GM13977 (cell line): ENCODE measurements at places on chromosomes 12 and 14.
A peak's percentile ranks its signal among the peaks of the same experiment; 100 is the strongest.

DNA sequence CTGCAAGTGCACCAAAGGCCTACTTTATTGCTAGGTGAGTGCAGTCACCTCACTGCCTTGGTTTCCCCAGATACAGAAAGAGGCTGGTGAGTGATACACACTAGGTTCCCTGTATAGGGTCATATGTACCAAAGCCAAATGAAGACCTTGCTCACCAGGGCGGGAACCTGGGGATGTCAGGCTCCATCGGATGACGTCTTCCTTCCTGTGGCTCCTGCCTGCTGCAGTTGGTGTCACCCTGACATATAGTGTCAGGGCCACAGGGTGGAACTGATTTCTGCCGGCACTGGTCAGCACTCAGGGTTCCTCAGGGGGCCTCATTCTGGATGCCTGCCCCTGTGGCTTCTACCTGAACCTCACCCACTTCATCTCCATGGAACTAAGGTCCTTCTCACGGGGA, 43.1 kb downstream of the PLEKHG3 start:
- DNase-seq, result no peak

DNA sequence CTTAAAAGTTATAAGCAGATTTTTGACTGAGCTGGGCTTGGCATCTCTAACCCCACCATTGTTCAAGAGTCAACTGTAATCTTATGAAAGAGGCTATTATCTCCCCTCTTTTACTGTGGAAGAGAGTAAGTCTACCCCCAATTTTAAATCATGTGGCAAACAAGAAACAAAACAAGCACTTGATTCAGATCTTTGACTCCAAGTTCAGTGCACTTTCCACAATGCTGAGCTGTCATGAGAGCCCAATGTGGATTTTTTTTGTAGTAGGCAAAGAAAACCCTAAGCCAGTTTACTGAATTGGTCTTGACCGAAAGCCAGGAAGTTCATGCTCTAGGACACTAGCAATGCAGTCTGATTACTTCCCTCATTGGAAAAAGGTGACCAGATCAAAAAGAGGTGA, 306.2 kb downstream of the GALC start:
- no peak for DNase-seq

DNA sequence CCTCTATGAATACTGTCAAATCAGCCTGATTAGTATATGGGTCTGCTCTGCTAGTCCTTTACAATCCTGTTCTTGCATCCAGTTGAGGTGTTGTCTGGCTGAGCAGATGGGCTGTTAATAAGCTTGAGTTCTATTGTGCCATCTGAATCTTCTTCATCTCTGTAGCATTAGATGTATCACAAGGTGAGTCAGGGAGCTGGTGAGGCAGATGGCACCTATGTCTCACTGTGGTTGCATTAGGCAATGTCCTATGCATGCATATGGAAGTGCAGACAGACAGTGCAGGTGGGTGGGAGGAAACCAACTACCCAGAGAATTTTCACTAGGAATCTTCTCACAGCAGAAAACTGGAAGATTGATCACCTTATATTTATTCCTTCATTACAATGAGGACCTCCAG, 165.7 kb upstream of the STXBP6 start:
- no peak for DNase-seq

DNA sequence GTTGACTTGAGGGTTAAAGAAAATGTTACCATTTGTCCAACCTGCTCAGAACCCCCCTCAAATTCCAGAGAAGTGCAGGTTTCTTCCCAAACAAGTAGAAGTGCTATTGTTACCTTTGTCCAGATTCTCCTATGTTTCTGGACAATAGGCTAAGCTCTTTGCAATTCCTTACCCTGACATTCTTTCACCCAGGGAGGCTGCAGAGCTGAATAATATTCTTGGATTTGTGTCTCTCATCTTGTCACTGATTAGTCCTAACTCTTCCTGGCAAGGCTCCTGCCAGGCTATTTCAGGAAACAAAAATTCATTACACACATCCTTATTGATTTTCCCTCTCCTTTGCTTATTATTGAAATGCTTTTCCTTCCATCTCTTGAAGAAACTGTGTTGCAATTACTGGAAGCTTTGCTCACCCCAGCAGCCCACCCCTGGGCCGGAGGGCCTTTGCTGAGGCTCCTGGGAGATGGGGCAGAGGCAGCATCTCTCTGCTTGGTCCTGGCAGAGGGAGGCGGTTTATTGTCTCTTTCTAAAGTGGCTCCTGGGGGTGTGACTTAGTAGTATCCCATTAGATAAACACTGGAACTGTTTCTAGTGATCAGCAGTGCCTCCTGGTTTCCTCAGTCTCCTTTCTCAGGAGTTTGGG, 207.5 kb upstream of the PELI2 start:
- DNase-seq, result no peak

DNA sequence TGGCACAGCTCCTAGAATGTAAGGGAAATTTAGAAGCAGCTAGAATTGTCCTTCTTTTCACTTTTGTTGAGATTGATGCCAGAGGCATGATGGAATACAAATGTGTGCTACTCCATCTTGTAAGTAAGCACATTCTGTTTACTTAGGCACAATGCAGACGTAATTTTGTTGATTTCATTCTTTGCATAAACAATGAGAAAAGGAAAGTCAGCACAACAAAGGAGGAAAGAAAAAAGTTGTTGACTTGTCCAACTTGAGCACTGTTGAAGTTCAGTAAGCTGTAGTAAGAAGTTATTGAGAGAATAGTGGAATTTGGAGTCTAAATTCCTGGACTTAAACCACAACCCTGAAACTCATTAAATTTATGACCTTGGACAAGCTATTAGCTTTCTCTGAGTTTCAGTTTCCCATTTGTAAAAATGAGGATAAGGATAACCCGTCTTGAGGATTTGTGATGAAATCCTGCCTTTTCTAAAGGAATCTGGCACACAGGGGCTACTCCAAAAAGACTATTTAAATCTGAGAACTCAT, 19.4 kb upstream of the CNTN1 start:
- DNase-seq, result no peak

- DNase-seq, result no peak
Measured at GRCh38 chr14:91906374-91906773, 39.0 kb upstream of the TC2N start.

DNA sequence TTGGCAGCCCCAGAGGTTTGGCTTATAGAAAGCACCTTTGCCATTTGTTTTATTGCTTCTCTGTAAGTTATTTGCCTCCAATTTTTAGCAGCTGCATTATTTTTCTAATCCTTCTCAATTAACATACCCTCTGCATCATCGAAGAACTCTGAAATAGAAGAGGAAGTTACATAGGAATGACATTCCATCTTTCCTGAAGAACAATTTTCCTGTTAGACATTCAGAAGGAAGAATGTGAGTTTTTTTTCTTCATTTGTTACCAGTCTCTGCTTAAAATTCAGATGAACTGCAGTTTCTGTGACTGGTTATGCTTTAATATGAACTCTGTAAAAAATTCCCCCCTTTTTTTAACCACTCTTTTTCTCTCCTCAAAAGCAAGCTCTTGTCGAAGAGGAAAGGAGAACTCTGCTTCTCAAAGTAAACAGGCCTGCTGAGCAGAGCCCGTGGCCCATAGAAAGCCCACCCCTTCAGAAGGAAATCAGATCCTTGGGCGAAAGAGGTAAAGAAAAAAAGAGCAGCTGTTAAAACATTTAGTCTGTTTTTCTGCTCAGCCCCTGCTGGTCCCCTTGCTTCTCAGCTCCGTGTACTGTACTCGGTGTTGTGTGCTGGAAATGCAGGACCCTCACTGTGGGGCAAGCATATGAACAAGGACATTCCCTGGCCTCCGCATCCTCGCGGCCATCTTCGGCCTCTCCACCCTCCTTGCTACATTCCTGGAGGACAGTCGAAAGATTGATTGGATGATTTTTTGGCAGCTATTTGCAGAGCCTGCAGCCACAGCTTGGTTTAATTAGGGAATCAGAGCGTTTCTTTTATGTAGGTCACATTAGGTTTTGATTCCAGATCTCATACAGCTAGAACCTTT, 164.4 kb upstream of the LRIG3 start:
- DNase-seq, result no peak

DNA sequence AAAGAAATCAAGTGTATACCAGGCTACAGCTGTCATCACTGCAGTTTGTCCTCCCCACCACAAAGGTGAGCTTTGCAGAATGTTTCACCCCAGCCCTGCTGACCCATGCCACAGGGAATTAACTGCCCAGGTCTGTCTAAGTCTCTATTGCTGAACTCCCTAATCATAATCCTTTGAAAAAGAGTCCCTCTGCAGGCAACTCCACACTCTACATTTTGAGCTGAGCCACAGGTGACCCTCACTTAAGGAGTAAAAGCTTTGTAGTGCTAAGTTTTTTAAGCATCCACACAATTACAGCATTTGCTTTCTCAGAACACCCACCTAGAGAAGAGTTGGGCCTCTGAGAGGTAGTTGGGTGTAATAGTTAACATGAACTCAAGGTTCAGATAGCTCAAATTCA, 90.0 kb downstream of the C12orf50 start:
- no peak for DNase-seq

DNA sequence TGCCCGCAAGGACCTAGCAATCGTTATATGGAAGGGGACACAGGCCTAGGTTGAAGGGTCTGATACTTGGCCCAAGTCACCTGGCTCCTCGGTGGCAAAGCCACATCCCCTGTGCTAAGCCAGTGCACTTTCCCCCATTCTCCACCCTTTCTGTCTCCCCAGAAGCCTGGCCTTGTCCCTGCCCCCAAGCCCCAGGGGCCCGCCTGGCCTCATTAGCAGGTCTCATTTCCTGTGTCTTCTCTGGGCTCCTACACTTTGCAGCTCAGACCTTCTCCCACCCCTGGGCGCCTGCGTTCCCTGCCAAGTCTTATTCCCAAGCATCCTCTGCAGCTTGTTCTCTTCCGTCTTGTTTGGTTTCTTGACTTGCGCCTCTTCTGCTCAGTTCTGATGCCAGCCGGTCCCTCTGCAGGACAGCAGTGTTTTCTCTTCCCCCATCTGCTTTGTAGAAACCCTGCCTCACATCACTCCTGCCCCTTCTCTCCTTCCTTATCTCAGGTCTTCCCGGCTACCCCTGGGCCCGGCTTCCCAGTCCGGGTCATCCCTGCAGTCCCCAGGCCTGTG, 66.7 kb downstream of the SLC24A4 start:
- no peak for DNase-seq

DNA sequence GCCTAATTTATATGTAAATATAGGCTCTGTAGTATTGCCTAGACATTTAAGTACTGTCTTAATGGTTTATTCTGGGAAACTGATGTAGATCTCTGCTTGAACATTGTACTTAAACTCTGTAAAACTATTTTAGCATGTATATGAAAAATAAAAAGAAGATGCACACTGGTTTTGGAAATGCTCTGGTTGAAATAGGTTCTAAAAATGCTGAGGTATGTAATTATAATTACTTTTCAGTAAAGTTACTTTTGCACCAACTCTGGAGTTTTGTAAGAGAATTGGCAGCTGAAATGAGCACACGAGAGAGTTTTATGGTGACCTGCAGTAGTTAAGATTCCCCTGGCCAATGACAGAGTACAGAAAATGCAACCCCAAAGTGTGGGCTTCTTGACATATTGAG, 353.9 kb downstream of the ATP23 start:
- no peak for DNase-seq

- DNase-seq, result peak; percentile 9
Measured at GRCh38 chr12:65536876-65537681, 258.6 kb downstream of the MSRB3 start.

GRCh38 chr12:65961190-65962035, 137.1 kb downstream of the HMGA2 start:
- DNase-seq, result no peak

- no peak for DNase-seq
Measured at GRCh38 chr12:15152456-15152855, 68.8 kb downstream of the RERG start.

DNA sequence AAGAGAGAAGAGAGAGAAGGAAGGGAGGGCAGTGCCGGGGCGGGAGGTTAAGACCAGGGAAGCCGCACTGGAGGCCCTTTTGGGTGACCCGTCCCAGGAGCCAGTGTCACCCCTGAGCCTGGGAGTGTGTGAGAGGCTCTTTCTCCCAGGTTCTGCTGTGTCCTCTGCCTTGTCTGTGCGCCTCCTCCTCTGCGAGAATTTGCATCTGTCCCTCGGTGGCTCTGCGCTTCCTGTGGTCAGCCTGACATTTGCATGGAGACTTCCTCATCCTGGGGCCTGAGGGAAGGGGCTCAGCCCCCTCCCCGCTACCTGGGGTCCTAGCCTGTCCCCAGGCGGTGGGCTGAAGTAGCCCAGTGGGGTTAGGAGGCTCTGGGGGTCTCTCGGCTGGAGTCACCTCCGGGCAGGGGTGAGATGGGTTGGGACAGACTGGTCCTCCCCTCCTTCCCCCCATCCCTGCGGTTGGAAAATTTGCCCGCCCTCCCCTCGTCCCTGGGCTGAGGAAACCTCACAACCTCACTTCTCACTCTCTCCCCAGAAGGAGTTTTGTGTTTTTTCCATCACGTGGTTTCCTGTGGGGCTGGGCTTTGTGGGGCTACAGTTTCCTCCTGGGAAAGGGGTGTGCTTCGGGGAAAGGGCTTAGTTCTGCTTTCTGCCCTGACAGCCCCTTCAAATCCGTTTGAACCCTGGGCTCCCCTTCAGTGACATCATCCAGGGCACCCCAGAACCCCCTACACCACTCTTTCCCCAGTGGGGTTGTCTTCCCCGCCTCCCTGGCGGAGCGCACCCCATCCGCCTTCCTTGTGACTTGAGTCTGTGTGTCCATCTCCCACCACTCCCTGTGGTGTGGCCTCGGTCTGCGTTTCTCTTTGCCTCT, 2.5 kb downstream of the PTPN6 start:
- peak; percentile 78 for DNase-seq

DNA sequence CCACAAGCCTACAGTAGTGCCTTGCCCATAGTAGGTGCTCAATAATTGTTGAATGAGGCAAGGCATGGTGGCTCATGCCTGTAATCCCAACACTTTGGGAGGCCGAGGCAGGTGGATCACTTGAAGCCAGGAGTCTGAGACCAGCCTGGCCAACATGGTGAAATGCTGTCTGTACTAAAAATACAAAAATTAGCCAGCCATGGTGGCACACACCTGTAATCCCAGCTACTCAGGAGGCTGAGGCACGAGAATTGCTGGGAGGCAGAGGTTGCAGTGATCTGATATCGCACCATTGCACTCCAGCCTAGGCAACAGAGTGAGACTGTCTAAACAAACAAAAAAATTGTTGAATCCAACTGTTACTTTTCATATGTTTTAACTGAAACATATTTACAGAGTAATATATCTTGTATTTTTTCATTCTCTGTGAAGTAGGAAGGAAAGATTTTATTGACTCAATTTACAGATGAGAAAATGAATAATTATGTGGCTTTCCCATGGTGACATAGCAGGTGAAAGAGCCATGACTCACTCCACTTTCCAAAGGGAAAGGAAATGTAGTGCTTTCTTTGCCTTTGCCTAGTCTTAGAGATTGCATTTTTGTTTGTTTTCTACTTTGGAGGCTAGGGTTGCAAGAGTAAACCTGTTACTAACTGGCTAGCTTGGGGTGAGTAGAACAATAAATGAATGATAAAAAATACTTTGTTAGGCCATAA, 95.4 kb upstream of the SLC38A4 start:
- no peak for DNase-seq

DNA sequence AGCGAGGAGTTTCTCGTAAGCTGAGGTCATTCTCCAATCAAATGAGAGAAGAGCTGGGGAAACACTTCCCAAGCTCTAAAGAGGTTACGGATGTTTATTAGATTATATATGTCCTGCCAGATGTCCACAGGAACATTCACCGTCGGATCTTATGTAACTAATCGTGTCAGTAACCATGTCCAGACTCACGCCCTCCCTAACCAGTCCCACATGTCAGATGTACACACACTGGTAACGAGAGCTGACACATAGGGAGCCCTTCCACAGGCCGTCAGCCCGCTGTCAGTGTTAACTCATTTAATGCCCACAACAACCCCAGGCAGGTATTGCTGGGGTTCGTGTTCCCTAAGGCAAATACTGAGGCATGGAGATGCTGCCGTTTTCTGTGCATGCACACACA, 223.7 kb upstream of the RTL1 start:
- no peak for DNase-seq
